NCI-H1048 (cell line): ENCODE measurements at places on chromosomes 16 and 17.

DNA sequence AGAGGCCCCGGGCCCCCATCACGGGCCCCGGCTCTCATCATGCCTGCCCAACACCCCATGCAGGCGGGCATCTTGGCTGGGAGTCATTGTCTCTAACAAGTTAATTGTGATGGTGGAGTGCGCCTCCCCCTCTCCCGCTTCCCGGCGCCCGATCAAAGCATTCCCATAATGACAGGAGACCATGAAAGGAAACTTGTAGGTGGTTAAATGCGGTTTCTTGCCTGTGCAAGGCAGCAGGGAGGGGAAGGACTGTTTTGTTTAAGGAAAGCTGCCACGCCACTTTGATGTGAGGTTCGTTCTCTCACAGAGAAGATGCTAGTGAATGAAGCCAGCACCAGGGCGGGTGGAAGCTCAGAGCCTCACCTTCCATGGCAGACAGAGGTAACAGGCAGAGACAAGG, 45.4 kb downstream of the C16orf78 start:
- DNase-seq, result no peak

- no peak for DNase-seq
Measured at GRCh38 chr16:12321311-12321842, 344.8 kb downstream of the SNX29 start.

DNA sequence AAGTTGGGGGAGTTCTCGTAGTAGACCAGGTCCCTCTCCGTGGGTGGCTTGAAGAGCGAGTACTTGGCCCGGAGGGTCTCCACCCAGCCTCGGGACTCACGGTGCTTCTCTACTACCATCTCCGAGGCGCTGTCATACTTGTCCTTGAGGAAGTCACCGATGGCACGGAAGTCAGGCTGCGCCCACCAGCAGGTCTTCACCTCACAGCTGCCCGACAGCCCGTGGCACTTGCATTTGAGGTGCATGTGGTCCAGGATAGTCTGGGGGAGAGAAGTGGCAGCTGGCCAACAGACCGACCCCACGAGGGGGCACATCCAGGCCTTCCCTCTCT, 50.0 kb downstream of the WNT3 start:
- DNase-seq, result no peak

GRCh38 chr16:69115837-69116236, 10.4 kb downstream of the HAS3 start:
- DNase-seq, result no peak

DNA sequence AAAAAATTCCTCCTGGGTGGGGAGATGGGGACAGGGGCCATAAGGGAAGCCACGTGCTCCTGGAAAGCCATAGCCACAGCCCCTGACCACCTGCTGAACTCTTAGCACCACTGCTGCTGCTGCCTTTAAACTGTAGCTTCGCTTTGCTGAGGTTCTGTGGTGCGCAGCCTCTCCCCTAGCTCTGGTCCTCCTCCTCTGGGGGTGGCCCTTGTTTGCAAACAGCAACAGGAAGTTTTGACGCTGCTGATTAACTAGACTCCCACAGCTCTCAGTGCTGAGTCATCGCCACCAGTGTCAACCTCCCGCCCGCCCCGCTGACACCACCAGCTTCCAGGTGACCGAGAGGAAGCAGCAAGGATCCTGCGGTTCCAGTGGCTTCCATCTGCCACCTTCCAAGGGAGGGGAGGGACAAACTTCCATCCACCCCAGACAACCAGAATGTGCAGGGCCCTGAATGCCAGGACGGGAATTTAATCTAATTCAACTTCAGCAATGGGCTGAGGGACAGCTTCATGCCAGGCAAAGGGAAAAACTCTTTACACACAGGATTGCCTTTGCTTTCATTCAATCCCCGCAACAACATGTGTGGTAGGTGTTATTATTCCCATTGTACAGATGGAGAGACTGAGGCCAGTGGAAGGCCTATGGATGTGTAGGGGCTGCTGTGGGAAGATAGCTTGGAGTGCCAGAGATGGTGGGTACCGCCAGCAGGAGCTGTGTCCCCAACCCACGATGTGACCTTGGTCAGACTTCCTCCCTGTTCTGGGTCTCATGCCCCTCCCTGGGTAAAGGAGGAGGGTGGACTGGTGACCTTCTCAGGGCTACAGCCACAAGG, 8.1 kb upstream of the KIFC3 start:
- DNase-seq, result no peak
